ENCODE measurements at places on chromosomes 2 and 18.

DNA sequence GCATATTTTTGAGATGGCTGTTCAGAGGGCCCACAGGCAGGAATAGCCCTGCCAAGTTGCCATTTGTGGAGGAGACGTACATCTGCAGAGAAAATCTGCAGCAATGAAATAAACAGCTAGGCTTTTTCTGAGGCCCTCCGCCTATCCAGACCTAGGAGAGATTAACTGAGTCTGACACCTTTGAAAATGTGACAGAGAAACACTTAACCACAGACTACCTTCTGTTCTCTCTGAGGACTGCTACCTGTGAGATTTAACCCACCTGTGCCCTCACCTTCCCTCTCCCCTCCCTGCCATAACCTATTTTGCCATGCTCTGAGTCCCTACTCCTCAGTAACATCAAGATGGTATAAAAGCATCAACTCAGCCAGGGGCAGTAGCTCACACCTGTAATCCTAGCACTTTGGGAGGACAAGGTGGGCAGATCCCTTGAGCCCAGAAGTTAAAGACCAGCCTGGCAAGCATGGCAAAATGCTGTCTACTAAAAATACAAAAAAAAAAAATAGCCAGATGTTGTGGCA lies 160.3 kb downstream of the TGIF1 start:
- DNase-seq: no peak

DNA sequence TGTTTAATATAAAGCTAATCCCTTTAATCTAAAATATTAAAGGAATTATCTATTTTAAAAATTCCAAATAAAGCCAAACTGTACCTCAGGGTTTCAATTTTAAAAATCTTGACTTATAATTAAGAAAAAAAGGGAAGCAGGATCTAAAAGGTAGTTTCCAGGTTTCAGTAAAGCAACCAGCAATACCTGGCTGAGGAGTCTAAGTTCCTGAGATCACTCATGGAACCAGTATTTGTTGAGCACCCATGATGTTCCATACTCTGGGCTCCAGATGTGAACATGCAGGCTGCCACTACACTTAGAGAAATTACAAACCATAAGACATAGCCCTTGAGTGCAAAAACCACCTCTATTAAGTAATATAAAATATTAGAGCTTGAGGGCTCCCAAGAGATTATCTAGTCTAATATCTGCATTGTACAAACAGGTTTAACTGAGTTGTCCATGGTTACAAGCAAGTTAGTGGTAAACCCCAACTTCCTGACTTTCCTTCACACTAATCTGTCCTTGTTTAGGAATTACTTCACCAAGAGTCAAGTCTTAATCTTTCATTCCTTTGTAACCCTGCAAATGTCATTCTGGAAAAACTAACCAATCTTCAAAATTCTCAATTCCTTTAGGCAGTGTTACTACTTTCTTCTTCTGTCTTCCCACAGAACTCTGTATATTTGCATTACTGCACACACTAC lies 49.2 kb downstream of the CLASP1 start:
- no peak for DNase-seq

- no peak for DNase-seq
Measured at GRCh38 chr2:136487421-136487820, 277.9 kb upstream of the THSD7B start.

DNA sequence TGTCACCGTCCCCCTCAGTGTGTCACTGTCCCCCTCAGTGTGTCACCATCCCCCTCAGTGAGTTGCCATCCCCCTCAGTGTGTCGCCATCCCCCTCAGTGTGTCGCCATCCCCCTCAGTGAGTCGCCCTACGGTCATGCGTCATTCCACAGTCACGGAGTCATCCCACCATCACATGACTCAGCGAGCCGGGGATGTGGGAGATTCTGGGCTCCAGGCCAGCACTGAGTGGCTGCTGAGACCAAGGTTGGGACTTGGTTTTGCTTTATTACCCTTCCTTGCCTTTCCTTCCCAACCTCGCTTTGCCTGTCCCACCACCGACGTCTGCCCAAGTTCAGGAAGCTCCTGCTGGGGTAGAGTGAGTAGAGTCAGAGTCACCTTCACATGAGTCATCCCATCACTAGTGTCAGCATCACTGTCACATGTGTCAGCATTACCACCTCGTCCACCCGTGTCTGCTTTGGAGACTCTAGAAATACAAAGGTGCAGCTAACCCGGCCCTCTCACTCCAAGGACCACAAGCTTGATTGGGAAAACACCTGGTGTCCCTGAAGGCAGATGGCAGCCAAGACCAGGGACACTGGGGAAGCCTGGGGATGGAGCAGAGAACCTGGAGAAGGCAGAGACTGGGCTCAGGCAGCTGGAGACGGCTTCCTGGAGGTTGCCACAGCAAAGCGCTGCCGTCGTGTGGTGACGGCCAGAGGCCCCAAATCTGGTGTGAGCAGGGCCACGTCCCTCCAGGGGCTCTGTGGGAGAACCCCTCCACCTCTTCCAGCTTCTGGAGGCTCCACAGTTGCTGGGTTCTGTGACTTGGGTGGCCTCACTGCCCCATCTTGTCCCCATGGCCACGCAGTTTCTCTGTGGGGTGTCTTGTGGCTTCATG lies 485.2 kb upstream of the SALL3 start:
- DNase-seq: no peak

- DNase-seq: no peak
Measured at GRCh38 chr18:3140986-3141639, 78.7 kb downstream of the MYOM1 start.

DNA sequence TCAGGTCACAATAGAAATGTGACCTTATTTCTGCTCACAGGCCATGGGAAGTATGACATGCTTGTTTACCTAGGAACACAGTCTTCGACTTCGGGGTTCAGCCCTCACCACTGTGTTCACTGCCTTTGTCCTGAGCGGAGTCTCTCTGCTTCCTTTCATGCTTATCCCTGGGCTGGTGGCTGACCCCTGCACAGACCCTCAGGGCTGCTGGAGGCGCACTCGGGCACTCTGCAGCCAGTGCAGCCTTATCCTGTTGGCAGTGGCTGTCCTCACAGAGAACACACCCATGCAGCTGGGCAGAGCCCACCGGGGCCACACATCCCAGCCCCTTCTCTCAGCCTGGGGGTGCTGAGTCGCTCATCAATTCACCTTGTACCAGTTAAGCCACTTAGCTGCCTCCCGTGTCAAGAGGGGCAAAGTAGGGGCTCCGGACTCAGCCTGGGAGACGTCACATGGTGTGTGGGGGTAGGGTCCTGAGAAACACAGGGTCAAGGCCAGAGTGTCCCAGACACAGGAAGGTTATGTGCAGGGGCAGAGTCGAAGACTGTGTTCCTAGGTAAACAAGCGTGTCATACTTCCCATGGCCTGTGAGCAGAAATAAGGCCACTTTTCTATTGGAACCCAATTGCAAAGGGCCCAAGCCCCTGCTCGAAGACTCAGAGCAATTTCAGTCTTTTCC lies 107.5 kb downstream of the FAM210A start:
- DNase-seq: no peak

DNA sequence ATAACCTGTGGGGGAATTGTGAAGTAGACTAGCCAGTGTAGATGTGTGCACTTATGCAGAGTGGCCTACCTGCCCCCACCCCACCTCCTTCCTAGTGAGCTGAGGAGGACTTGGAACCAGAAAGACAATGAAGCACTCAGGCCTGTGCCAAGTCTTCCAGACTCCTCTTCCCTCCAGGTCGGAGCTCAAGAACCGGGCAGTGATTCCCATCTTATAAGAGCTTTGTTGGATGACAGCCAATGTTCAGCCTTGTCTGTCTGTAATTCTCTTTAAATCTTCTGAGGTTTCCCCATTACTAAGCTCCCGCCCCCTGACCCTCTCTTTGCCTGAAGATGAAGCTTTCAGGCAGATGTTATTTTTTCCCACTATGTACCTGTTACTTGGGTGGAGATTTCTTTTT lies 121.0 kb downstream of the SMAD2 start:
- DNase-seq: no peak

- no peak for DNase-seq
Measured at GRCh38 chr2:95346738-95347671, 49.9 kb downstream of the KCNIP3 start.

DNA sequence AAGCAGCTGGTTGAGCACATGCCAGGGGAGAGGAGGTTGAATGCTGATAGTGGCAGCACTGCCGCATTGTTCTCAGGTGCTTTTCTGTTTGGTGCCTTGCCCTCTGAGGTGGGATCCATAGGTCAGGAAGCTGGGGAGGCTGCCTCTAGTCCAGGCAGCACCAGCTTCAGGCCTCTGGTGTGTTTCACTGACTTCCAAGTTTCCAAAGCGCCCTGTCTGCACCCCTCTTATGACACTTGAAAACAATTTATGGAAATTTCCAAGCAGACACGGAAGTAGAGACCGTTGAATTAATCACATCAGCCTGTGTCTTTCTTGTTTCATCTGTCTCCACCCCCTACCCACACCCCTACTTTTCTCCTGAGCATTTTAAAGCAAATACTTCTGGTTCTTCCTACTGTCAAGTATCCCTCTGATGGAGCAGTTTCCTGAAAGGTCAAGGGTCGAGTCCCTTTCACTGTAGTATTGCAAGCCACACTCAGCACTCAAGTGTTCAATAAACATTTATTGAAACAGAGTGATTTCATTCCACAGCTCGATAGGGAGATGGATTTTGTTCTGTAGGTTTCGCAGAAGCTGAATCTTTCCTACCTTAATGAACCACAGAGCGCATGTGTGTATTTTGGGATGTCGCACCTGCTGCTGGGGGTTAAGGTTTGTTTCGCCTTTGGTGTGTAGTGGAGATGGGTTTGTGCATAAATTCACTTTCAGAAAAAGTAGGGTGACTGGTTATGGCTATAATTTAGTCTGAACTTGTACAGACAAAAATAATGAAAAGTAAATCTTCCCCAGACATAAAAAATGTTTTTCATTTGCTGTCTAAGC lies 21.4 kb downstream of the DGKD start:
- no peak for DNase-seq

DNA sequence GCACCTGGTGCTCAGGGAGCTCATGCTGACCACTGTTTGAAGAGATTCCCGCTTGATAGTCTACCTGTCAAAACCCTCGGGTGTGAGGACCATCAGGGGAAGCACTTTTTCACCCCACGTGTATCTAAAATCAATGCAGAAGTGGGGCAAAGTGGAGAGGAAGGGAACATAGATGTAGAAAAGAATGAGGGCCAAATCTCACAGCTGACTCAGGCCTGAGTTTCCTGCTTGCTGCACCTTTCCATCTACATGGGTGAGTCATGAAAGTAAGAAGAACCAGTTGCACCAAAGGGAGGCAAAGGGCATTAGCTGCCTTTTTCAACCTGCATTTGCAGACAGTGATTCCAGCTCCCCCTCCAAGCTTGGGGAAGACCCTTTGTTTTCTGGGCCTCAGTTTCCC lies 100.2 kb upstream of the MYCN start:
- DNase-seq: no peak

DNA sequence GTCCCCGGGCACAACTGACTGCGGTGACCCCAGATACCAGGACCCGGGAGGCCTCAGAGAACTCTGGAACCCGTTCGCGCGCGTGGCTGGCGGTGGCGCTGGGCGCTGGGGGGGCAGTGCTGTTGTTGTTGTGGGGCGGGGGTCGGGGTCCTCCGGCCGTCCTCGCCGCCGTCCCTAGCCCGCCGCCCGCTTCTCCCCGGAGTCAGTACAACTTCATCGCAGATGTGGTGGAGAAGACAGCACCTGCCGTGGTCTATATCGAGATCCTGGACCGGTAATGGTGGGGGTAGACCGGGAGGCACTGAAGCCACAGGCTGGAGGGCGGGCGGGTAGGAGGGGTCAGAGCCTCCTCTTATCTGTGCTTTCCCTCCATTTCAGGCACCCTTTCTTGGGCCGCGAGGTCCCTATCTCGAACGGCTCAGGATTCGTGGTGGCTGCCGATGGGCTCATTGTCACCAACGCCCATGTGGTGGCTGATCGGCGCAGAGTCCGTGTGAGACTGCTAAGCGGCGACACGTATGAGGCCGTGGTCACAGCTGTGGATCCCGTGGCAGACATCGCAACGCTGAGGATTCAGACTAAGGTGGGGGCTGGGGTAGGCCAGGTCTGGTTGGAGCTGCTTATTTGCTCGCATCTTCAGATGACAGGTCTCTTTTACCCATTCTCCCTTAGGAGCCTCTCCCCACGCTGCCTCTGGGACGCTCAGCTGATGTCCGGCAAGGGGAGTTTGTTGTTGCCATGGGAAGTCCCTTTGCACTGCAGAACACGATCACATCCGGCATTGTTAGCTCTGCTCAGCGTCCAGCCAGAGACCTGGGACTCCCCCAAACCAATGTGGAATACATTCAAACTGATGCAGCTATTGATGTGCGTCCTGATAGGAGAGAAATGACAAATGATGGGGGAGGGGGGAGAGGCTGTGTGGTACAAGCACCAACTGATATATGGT lies 780 bp downstream of the HTRA2 start:
- no peak for DNase-seq

- no peak for DNase-seq
Measured at GRCh38 chr2:13193900-13194299, 477.2 kb downstream of the TRIB2 start.

DNA sequence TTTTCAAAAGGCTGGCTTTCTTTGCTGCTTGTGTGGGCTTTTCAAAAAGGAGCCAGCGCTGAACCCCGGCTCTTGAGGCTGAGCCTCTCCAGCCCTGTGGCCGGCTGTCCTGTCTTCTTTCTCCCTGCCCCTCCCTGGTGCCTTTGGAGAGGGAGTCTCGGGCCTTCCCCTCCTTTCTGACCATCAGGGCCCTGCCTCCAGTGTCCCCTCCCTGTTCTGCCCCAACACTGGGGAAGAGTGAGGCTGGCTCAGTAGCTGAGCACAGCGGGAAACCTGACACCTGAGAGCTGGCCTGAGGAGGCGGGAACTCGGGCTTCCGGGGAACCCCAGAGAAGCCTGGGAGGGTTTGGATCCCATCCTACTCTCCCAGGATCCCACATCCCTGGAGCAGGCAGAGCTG lies 232.1 kb downstream of the LOXHD1 start:
- DNase-seq: no peak

- DNase-seq: no peak
Measured at GRCh38 chr2:3641841-3642421, 16.1 kb upstream of the ALLC start.

- DNase-seq: no peak
Measured at GRCh38 chr18:48627216-48627615, 88.4 kb downstream of the CTIF start.

GRCh38 chr18:26089293-26090129 lies 902 bp downstream of the SS18 start:
- DNase-seq: peak; percentile 2

- DNase-seq: no peak
Measured at GRCh38 chr18:31970617-31971016, 27.7 kb upstream of the TRAPPC8 start.

- DNase-seq: no peak
Measured at GRCh38 chr2:195489101-195489500, 167.9 kb upstream of the SLC39A10 start.

All from stimulated activated CD4-positive, alpha-beta T cell treated with anti-CD3 and anti-CD28 coated beads, Interleukin-2, amount 100 ng/mL, for 48 hours (primary cell).